ENCODE measurements at places on chromosomes 12 and 14.

DNA sequence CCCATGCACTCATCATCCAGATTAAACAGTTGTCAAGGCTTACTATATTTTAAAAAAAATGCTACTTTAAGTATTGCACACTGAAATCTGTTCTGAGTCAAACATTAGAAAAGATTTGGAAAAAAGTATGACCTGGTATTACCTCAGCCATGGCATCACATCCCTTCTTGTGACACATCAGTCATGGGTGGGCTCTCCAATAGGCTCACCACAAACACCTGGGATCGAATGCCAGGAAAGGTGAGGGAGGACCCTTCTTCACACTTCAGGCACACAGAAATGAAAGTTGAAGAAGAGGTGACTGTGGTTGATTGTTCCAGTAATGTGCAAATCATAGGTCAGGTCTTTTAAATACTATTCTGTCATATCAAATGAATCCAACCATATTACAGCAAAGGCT is 36.6 kb upstream of the GZMB start:
- DNase-seq, result no peak

GRCh38 chr12:131795690-131796410 is 32.3 kb upstream of the MMP17 start:
- DNase-seq, result no peak

DNA sequence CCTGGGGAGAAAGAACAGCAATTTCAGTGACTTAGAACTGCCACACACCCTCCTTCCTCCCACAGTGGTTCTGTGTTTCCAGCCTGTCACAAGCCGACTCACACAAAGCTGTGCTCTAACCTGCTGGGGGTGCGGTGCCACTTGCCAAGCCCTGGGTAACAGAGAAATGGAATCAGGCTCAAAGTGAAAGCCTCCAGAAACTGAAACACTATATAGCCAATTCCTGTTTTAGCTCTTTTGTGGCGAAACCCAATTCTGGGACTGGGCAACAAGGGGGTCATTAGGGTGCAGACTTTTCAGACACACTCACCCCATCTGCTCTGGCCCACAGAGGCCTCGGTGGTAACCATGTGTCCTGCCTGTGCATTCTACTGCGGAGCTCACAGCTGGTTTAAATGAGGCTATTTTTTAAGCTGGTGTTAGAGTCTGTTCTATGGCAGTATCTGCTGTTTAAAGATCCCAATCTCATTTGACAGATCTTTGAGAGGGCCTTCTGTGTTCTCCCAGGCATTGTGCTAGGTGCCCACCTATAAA is 15.2 kb upstream of the ACTR6 start:
- no peak for DNase-seq

- DNase-seq, result peak; percentile 15
These were observed 72.8 kb downstream of the ZNF664 start for GRCh38 chr12:124045671-124046455.

DNA sequence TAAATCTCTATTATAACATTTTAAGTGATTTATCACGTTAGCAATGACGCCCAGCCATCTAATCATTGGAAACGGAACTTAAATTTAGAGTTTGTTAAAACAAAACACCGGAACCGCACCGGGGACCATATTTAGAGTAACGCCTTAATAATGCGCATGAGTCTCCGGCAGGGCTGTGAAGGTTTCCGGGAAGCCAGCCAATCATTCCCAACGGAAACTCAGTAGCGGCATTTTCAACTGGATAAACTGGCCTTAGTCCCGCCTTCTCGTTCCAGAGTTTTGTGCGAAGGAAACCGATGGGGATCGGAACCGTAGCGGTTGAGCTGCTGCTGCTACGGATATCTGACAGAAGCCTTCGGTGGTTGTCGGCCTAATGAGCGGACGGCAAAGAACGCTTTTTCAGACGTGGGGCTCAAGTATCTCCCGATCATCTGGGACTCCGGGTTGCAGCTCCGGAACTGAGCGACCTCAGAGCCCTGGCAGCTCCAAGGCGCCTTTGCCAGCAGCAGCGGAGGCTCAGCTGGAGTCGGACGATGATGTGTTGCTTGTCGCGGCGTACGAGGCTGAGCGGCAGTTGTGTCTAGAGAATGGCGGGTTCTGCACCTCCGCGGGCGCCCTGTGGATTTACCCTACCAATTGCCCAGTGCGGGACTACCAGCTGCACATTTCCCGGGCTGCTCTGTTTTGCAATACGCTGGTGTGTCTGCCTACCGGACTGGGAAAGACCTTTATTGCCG is at the start of gene FANCM:
Gene FANCM (plus strand): TSS at position 272 of the 737 bp plus-strand sequence. CDS start 102 bp downstream, at position 374.
- DNase-seq, result peak; percentile 95

GRCh38 chr12:113347-113746 is 46.8 kb downstream of the IQSEC3 start:
- no peak for DNase-seq

GRCh38 chr12:55974308-55974730 is 441 bp downstream of the RAB5B start:
- DNase-seq, result no peak

- DNase-seq, result no peak
These were observed 9.3 kb downstream of the SYNE3 start for GRCh38 chr14:95507174-95507573.

GRCh38 chr14:54669721-54670561 is 103.0 kb downstream of the SAMD4A start:
- DNase-seq, result no peak

GRCh38 chr12:114762490-114763110 is 78.6 kb upstream of the TBX3 start:
- no peak for DNase-seq

- no peak for DNase-seq
These were observed 68.0 kb upstream of the POC1B start for GRCh38 chr12:89593873-89594272.

GRCh38 chr14:84527706-84528105 is 1002.2 kb upstream of the FLRT2 start:
- no peak for DNase-seq

- no peak for DNase-seq
These were observed 16.9 kb downstream of the TMEM117 start for GRCh38 chr12:43852744-43853143.

DNA sequence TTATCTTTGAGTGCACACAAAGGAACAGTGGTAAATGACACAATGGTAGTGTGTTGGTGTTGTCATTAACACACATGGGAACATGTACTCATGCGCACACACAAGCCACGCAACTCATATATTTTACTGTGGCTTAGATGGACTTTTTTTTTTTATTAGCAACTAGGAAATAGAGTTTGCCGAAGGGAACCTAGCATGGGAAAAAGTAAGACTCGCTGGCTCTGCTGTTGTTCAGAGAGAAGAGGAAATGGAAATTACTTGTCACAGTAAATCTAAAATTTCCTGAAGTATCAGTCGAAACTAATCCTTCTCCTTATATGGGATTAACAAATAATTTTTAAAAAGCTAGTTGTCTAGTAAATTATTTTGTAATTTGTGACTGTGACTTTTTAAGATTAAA is 33.7 kb upstream of the IL22 start:
- no peak for DNase-seq

DNA sequence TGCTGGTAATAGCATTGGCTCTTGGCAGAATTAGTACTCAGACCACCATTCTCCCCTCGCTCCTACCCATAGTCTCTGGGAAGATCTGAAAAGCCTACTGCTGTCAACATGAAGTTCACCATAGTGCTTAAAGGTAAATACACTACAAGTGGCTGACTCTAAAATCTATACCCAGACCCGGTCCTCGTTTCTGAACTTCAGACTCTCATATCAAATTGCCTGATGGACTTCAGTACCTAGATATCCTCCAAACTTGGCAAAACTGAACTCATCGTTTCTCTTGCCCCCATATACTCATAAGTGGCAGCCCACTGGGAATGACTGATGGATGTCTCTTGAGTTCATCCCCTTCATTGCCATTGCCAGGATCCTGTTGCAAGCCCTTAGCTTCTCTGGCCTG is 67.3 kb downstream of the VCPKMT start:
- DNase-seq, result no peak
